ENCODE measurements at places on chromosomes 1 and 21.

DNA sequence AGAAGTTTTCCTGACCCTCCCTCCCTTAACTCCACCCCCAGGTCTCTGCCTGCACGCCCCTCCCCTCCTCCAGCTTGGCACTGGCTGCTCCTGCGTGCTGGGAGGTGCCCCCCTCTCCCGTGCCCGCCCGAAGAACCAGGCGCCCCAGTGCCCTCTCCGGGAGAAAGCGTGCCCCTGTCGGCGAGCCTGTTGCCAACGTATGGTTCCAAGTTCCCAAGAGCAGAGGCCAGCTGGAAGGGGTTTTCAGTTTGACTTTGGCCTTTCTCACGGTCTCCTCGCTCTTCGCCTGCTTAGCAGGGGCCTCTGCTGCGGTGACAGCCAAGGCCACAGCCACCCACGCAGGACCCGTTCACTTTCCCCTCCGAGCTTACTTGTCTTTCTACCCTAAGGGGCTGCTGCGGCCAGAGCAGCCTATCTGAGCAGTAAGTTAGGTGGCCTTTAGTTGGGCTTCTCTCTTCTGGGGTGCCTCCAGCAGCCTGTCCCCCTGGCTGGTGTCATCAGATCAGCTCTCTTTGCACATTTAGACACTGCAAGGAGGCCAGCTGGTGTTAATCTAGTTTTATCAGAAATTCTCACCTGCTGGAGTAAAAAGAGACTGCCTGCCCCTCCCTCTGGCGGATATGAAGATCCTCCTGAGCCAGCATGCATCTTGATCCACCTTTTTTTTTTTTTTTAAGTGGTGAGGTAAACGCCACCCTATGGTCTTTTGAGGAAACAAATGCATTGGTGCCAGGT, 1.5 kb downstream of the STUM start:
- no peak overlapping the region for H3K27ac ChIP-seq
- no peak overlapping the region for H3K4me3 ChIP-seq
- no peaks in the 10 kb centered on the region for H3K36me3 ChIP-seq
- H3K27me3 ChIP-seq, result peaks cover 85% of the 10 kb centered on the region
- DNase-seq, result no peak
- H3K4me1 ChIP-seq, result peaks cover 12% of the 10 kb centered on the region

GRCh38 chr1:106233511-106233910, 823.0 kb upstream of the PRMT6 start:
- no peaks in the 10 kb centered on the region for H3K36me3 ChIP-seq
- H3K4me1 ChIP-seq, result no peaks in the 10 kb centered on the region
- H3K27ac ChIP-seq, result no peak overlapping the region
- no peaks in the 10 kb centered on the region for H3K27me3 ChIP-seq
- H3K4me3 ChIP-seq, result no peak overlapping the region
- DNase-seq, result no peak

DNA sequence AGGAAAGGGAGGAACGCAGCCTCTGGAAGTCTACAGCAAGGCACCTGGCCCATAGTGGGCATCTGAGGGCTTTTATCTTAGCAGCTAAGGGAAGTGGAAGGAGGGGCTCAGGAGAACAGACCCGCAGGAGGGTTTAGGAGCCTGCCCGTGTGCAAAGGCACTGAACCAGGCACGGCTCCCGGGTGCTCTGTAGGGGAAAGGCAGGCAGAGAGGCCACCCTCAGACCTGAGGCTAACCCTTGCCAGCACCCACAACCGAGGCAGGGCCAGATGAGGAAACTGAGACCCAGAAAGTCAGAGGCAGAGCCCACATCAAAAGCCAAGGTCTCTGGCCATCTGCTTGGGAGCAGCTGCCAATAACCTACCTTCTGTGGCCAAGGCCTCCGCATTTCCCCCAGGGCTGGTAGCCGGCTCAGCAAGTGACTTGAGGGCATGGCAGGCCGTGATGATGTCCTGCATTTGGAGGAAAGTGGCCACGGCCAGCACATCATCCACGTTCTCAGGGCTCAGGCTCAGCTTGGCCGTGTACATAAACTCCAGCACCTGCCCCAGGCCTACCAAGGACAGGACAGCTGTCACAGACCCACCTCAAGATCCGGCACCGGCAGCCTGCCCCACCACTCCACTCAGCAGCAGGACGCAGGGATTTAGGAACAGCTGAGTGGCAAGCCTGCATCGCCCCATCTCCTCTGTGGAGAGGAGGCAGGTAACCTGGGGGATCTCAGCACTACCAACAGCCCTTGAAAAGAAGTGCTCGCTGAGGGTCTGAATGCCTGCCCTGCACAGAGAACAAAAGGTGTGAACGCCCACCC, 29.1 kb downstream of the ZBTB17 start:
- peaks cover 46% of the 10 kb centered on the region for H3K4me1 ChIP-seq
- no peaks in the 10 kb centered on the region for H3K27me3 ChIP-seq
- peaks cover 31% of the 10 kb centered on the region for H3K36me3 ChIP-seq
- DNase-seq, result no peak
- no peak overlapping the region for H3K4me3 ChIP-seq
- peak overlapping the region; percentile 40 for H3K27ac ChIP-seq

GRCh38 chr1:169681140-169681539, 30.3 kb downstream of the SELL start:
- H3K27me3 ChIP-seq, result no peaks in the 10 kb centered on the region
- H3K27ac ChIP-seq, result no peak overlapping the region
- H3K36me3 ChIP-seq, result no peaks in the 10 kb centered on the region
- H3K4me1 ChIP-seq, result peaks cover 35% of the 10 kb centered on the region

GRCh38 chr1:25795946-25796810, 3.8 kb upstream of the SELENON start:
- no peak overlapping the region for H3K27ac ChIP-seq
- DNase-seq, result peak; percentile 35
- peaks cover 2% of the 10 kb centered on the region for H3K36me3 ChIP-seq
- no peak overlapping the region for H3K4me3 ChIP-seq

DNA sequence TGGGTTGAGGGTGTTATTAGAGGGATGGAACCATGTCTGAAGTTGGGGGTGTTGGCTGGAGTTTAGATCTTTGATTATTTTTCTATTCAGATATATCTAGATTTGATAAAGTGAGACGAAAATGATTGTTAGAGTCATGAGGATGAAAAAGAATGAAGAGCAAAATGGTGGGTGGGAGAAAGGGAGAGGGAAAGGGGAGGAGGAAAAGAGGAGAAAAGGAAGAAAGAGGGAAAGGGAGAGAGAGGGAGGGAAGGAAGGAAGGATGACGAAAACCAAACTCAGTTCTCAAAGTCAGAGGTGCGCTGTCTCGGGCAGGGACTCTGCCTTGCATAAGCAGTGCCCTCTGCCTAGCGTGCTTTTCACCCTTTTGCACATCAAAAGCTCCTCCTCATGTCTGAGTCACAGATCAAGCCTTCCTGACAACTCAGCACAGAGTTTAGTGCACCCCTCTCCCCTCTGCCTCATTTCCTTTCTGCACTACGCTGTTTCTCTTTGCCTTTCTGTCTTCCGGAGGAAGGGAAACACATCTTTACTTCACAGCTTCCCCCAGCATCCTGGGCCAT, 225.8 kb upstream of the PROX1 start:
- DNase-seq, result peak; percentile 18
- no peak overlapping the region for H3K4me3 ChIP-seq
- no peaks in the 10 kb centered on the region for H3K27me3 ChIP-seq

GRCh38 chr21:25328736-25329135, 278.5 kb downstream of the MRPL39 start:
- H3K27me3 ChIP-seq, result peaks cover 2% of the 10 kb centered on the region
- H3K27ac ChIP-seq, result no peak overlapping the region
- no peaks in the 10 kb centered on the region for H3K36me3 ChIP-seq
- no peaks in the 10 kb centered on the region for H3K4me1 ChIP-seq
- no peak overlapping the region for H3K4me3 ChIP-seq
- no peak for DNase-seq

- H3K27ac ChIP-seq, result no peak overlapping the region
- no peak overlapping the region for H3K4me3 ChIP-seq
- DNase-seq, result no peak
These were observed 141.8 kb downstream of the SYT2 start for GRCh38 chr1:202568410-202568809.

- peak; percentile 8 for DNase-seq
- no peaks in the 10 kb centered on the region for H3K4me1 ChIP-seq
- no peak overlapping the region for H3K27ac ChIP-seq
- no peaks in the 10 kb centered on the region for H3K36me3 ChIP-seq
- no peak overlapping the region for H3K4me3 ChIP-seq
These were observed 413.1 kb downstream of the PTPRU start for GRCh38 chr1:29649189-29650040.

DNA sequence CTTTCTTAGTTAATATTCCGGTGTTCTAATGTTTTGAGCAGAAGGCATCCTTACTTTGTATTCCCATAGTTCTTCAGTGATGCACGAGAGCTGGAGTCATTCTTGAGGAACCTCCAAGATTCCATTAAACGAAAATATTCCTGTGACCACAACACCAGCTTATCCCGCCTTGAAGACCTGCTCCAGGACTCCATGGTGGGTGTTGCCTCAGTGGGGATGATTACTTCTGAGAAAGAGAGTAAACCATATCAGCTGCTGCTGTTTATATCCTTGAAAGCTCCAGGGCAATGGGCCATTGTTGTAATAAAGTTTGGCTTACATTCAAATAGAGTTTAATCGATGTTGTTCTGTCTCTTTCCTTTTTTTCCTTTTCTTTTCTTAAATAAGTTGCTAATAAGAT, 93.1 kb downstream of the MACF1 start:
- peaks cover 83% of the 10 kb centered on the region for H3K36me3 ChIP-seq
- no peaks in the 10 kb centered on the region for H3K27me3 ChIP-seq
- DNase-seq, result no peak
- H3K4me1 ChIP-seq, result peaks cover 8% of the 10 kb centered on the region
- H3K4me3 ChIP-seq, result no peak overlapping the region

DNA sequence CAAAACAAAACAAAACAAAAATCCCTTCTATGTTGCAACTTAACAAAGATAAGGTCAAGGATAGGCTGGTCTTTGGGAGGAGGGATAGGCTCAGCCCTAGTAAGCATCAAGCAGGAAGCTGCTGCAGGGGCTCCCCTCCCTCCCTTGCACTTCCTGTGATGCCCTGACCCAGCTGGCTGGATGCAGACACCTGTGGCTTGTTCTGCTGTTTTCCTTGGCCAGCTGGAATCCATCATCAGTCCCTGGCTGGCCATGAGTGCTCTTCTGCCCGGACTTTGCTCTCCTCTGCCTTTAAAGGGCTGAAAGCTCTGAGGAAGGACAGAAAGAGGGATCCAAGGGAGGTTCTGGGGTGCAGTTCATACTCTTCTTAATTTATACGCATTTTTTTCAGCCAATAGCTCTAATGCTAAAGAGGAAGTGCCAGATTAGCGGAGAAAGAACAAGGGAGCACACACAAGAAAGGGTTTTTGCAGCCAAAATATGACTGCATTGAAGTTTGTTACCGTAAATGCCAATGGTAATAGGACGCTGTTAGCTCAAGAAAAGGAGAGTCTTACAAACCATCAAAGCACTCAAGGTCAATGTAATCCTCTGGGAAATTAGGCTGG, 19.9 kb upstream of the UBE2U start:
- H3K27ac ChIP-seq, result no peak overlapping the region
- no peak overlapping the region for H3K4me3 ChIP-seq
- H3K27me3 ChIP-seq, result peaks cover 18% of the 10 kb centered on the region

DNA sequence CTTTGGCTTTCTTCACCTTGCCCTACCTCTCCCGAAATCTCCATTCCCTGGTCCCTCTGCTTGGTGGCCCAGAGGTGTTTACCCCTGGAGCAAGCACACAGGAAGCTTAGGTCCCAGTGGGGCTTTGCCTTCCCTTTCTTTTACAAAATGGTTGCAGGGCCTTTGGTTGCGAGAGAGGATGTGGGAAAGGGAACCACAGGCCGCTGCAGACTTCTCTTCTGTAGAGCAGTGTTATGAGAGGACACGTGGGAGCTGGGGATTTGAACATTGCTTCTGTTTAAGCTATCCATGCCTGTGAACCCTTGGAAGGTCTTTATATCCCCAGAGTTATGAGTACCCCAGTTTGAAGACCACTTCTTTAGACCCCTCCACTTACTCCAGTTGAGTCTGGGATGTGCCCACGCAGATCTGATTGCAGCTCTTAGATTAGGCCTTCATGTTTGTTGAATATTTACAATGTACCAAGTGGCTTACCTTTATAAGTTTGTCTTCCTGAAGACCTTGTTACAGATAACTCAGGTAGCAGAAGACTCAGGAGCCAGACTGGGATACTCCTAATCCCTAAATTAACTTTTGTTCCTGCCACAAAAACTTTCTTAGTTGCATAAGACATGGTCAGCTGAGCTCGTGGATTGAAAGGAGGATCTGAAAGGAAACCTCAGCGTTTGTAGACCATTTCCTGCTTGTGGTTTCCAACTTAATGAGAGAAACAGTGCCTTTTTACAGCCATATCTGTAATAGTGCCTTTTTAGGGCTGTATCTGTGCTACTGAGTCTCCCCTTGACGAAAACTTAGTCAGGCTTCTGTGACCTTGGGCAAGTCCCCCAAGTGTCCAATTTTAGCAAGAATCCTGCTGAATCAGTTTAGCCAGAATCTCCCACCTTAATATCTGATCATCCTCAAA, 21.9 kb upstream of the IVNS1ABP start:
- H3K4me3 ChIP-seq, result peak overlapping the region; percentile 3
- peaks cover 32% of the 10 kb centered on the region for H3K4me1 ChIP-seq
- peak overlapping the region; percentile 77 for H3K27ac ChIP-seq
- H3K36me3 ChIP-seq, result peaks cover 3% of the 10 kb centered on the region

GRCh38 chr1:178912597-178912996, 41.7 kb upstream of the ANGPTL1 start:
- no peaks in the 10 kb centered on the region for H3K36me3 ChIP-seq
- no peak overlapping the region for H3K27ac ChIP-seq
- H3K4me3 ChIP-seq, result no peak overlapping the region
- no peak for DNase-seq
- peaks cover 17% of the 10 kb centered on the region for H3K27me3 ChIP-seq
- no peaks in the 10 kb centered on the region for H3K4me1 ChIP-seq

GRCh38 chr1:106768501-106768900, 288.0 kb upstream of the PRMT6 start:
- no peak overlapping the region for H3K4me3 ChIP-seq
- H3K4me1 ChIP-seq, result no peaks in the 10 kb centered on the region
- H3K27me3 ChIP-seq, result no peaks in the 10 kb centered on the region
- H3K36me3 ChIP-seq, result no peaks in the 10 kb centered on the region
- H3K27ac ChIP-seq, result no peak overlapping the region

DNA sequence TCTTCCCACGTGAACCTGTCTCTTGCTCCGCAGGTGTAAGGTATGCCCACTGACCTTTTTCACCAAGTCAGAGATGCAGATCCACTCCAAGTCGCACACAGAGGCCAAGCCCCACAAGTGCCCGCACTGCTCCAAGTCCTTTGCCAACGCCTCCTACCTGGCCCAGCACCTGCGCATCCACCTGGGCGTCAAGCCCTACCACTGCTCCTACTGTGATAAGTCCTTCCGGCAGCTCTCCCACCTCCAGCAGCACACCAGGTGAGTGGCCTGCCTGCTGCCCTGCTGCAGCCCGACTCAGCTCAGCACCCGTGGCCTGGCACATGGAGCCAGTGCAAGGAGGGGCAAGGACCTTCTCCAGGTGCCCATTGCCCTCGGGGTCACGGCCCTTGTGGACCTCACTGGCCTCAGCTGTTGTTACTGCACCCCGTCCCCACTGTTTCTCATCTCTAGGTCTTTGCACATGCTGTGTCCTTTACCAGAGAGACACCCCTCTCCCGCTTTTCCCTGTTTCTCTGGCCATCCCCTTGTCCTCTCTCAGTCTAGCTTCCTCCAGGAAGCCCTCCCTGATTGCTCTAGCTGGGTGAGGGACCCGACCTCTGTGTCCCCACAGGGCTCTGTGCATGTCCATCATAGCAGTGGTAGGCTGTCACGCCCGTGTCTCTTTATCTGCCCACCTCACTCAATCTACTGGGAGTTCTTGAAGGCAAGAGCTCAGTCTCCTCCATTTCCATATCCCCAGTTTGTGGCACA, 25.4 kb downstream of the ZNF362 start:
- no peak overlapping the region for H3K27ac ChIP-seq
- no peaks in the 10 kb centered on the region for H3K27me3 ChIP-seq
- DNase-seq, result no peak
- peaks cover 22% of the 10 kb centered on the region for H3K36me3 ChIP-seq
- no peak overlapping the region for H3K4me3 ChIP-seq
- no peaks in the 10 kb centered on the region for H3K4me1 ChIP-seq

Data from activated CD4-positive, alpha-beta memory T cell treated with anti-CD3 and anti-CD28 coated beads, Interleukin-2, amount 10 ng/mL, durations not matched to agents 7 days and 5 days (primary cell).